Right lobe of liver (tissue), 6 donors: ENCODE measurements at places on chromosomes 4 and X. TPM values are rescaled to one million over a fixed set of nuclear protein-coding genes. Genes with fewer than 3 reads are reported as not detected.
A peak's percentile ranks its signal among the peaks of the same experiment; 100 is the strongest.

The BCORL1 gene
- total RNA-seq: 9.0 TPM

The CCNB3 gene
- total RNA-seq: 0.61 TPM

DNA sequence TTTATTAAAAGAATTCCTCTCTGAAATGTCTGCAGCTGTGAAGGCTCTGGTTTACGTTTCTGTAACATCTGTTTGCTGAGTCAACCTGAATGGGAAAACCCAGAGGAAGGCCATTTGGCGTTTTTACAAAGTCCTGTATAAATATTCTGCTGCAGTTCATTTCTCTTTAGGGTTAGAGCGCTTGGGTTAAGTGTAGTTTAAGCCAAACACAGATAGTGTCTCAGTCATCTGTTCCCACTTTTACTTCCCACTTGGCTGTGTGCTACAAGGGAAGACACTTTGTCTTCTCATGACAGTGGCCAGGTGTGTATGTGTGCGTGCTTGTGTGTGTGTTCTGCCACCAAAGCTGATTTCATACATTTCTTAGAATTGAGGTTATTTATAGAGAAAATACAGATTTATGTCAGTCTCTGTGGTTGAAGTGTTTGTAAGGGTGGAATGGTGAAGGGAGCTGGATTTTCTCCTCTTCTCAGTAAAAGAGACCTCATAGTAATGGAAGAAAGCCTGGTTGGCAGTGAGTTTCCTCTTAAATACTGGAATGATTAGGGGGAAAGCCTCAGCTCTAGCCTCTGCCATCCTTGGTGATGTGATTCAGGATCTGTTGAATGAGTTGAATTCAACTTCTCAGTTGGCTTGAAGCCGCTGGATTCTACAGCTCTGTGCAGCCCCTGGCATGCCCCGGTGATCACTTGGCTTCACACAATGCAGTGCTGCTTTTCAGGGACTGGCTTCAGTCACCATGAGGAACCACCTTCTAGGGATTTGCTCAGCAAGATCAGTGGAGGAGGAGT, 50.6 kb downstream of the JADE1 start:
- no peak for DNase-seq
- peaks cover 65% of the 10 kb centered on the region for H3K36me3 ChIP-seq
- no peaks in the 10 kb centered on the region for H3K4me1 ChIP-seq
- H3K27me3 ChIP-seq: no peaks in the 10 kb centered on the region

DNA sequence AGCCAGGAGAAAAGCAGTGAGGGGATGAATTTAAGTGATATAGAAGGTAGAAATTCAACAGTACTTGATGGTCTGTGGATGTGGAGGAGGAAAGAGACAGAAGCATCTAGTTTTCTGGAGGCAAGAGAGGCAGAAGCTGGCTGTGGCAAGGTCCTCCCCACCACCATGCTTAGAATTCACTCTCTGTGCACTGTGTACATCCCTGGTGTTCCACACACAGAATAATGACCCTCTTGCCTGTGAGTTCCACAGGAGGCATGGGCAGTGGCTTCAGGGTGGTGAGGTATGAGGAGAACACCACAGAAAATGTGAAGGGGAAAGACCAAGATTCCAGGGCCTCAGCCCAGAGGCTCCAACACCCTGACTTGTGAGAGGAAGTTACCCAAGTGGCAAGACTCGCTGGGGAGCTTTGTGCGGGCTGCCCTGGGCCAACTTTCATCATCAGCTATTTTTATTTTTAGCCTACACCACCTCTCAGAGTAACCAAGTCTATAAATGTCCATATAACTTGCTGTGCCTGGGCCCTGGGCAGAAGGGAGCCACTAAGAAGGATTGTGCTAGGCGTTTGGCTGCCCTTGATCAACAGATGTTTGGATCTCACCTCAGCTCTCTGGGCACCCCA, 7.8 kb upstream of the INTS6L start:
- no peak overlapping the region for H3K4me3 ChIP-seq
- no peak overlapping the region for H3K27ac ChIP-seq
- DNase-seq: no peak
- H3K27me3 ChIP-seq: no peaks in the 10 kb centered on the region

DNA sequence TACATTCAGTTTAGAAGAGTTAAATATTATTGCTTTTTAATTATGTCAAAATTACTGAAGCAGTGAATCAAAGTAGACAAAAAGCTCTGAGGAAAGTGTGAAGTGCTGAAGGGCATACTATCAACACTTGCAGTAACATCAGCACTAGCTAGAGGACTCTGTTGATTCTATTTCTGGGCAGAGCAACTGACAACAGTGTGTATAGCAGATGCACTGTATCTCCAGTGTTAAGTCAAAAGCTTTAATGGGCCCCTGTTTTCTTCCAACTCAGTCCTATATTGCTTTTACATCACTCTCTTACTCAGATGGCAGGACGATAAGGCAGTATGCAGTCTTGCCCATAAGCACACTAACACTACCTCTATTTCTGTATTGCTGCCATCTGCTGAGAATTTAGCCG, 435.2 kb upstream of the AMOT start:
- H3K27me3 ChIP-seq: no peaks in the 10 kb centered on the region
- no peak overlapping the region for H3K4me3 ChIP-seq
- DNase-seq: no peak
- no peaks in the 10 kb centered on the region for H3K36me3 ChIP-seq

DNA sequence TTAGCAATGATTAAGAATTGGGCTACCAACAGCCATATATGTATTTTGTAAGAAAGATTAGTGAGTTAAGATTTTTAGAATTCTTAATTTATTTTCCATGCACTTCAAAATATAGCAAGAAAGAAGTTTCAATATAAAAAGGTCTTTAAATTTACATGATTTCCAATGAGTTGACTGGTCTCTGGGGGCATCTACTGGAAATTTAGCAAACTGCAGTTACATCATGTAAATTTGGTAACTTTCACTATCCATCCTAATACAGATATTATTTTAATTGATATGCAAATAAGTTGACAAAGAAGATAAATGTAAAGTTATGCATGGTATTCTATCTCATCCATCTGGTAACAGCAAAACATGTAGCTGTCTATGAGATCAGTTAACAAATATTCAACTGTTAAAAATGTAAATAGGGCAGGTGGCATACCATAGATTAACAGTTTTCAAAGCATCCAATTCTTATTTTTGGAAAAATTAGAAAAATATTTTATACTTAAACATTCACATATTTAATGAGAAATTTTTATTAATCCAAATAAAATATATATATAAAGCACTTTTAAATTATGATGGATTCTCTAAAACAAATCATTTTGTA, 29.1 kb downstream of the TTC29 start:
- no peaks in the 10 kb centered on the region for H3K4me1 ChIP-seq
- no peak for DNase-seq
- no peak overlapping the region for H3K4me3 ChIP-seq
- H3K36me3 ChIP-seq: no peaks in the 10 kb centered on the region
- H3K27ac ChIP-seq: no peak overlapping the region
- H3K27me3 ChIP-seq: no peaks in the 10 kb centered on the region

- H3K4me3 ChIP-seq: no peak overlapping the region
- no peak for DNase-seq
- no peaks in the 10 kb centered on the region for H3K36me3 ChIP-seq
- H3K27me3 ChIP-seq: no peaks in the 10 kb centered on the region
- H3K4me1 ChIP-seq: no peaks in the 10 kb centered on the region
- H3K27ac ChIP-seq: no peak overlapping the region
Observed at GRCh38 chr4:148345509-148345908, 96.7 kb downstream of the NR3C2 start.

- no peak within 1 kb of the TSS for H3K4me3 ChIP-seq
- no peak for DNase-seq
- no peaks in the 10 kb centered on the region for H3K27me3 ChIP-seq
- no peaks in the 10 kb centered on the region for H3K36me3 ChIP-seq
- no peak within 1 kb of the TSS for H3K27ac ChIP-seq
- no peaks in the 10 kb centered on the region for H3K4me1 ChIP-seq
Observed at GRCh38 chrX:1212532-1212931, at the start of gene CRLF2. TSS of gene CRLF2 (minus strand) at chrX:1212649. CDS start at chrX:1212634, 15 bp downstream.

DNA sequence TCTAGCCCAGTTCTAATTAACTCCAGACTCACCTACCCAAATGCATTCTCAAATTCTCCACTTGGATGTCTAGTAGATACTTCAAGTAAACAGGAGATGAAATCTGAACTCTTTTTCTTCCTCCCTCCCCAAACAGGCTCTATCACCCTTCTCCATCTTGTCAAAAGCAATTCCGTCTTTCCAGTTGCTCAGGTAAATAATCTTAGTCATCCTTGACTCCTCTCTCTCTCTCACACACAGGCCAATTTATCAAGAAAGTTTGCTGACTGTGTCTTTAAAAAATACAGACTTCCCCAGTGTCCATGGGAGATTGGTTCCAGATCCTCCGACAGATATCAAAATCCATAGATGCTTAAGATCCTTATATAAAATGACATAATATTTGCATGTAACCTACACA, 12.9 kb downstream of the TXK start:
- H3K4me3 ChIP-seq: no peak overlapping the region
- H3K4me1 ChIP-seq: no peaks in the 10 kb centered on the region
- no peak for DNase-seq

- no peaks in the 10 kb centered on the region for H3K27me3 ChIP-seq
- no peak overlapping the region for H3K4me3 ChIP-seq
- DNase-seq: peak; percentile 58
- H3K27ac ChIP-seq: peak overlapping the region; percentile 40
- peaks cover 10% of the 10 kb centered on the region for H3K36me3 ChIP-seq
- peaks cover 36% of the 10 kb centered on the region for H3K4me1 ChIP-seq
Observed at GRCh38 chr4:38948551-38948950, 80.9 kb downstream of the FAM114A1 start.

DNA sequence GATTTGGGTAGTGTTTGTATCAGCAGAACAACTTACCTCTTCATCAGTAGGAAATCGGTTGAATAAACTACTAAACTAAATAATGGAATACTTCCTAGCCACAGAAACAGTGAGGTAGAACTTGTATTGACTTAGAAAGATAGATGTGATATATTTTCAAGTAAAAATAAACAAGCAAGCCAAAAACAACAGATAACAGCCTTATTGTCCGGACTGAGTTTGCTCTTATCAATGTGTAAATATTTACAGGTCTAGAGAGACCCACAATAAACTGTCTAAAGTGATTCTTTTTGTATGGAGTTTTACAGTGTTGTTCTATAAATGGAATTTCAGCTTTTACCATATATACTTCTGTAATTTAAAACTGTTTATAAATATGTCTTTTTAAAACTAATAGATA, 721.8 kb downstream of the ADGRL3 start:
- H3K4me3 ChIP-seq: no peak overlapping the region
- no peaks in the 10 kb centered on the region for H3K27me3 ChIP-seq
- no peak for DNase-seq
- H3K36me3 ChIP-seq: no peaks in the 10 kb centered on the region
- H3K27ac ChIP-seq: no peak overlapping the region

DNA sequence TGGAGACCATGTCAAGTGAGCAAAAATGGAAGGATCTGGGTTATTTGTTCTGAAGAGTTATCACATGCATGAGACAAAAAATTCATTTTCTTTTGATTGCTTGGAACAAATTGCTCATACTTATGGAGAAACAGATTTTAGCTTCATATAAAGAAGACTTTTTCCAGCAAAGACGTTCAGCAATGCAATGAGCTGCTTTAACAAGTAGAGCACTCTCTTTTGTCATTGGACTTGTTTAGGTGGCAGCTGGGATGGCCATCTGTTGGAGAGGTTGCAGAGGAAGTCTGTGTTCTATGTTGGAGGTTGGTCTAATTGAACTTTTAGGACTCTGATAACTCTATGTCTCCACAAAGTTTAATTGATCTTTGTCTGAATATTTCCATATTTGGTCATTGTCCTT, 19.9 kb upstream of the CEP135 start:
- H3K4me3 ChIP-seq: no peak overlapping the region
- H3K27me3 ChIP-seq: no peaks in the 10 kb centered on the region
- H3K36me3 ChIP-seq: no peaks in the 10 kb centered on the region
- no peaks in the 10 kb centered on the region for H3K4me1 ChIP-seq

DNA sequence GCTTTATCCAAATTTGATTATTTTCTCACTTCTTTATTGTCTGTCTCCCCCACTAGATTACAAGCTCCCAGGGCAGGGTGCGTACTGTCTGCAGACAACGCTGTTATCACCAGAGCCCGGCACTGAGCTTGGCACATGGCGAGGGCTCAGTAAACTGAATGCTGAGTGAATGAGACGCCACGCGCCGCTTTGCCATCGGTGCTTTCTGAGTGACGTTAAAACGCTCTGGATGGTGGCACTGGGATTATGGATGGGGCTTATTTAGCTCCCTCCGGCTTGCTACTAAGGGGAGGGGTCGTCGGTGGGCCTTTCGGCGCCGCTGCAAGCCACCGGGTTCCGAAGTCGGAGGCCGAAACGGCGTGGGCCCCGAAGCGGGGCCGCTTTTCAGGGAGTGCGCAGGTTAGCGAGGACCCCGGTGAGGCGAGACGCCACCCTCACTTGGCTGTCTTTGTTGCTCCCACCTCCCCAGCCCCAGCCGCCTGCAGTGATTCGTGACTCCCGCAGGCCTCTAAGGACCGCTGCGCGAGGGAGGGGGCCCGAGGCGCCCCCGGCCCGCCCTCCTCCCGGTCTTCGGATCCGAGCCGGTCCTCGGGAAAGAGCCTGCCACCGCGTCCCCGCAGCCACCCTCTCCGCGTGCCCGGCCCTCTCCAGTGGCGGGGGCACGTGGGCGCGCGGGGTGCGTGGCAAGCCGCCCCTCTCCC, 569 bp upstream of the FHL1 start:
- H3K4me3 ChIP-seq: peak overlapping the region; percentile 38
- H3K27me3 ChIP-seq: no peaks in the 10 kb centered on the region
- no peaks in the 10 kb centered on the region for H3K4me1 ChIP-seq
- DNase-seq: peak; percentile 51
- H3K36me3 ChIP-seq: no peaks in the 10 kb centered on the region

DNA sequence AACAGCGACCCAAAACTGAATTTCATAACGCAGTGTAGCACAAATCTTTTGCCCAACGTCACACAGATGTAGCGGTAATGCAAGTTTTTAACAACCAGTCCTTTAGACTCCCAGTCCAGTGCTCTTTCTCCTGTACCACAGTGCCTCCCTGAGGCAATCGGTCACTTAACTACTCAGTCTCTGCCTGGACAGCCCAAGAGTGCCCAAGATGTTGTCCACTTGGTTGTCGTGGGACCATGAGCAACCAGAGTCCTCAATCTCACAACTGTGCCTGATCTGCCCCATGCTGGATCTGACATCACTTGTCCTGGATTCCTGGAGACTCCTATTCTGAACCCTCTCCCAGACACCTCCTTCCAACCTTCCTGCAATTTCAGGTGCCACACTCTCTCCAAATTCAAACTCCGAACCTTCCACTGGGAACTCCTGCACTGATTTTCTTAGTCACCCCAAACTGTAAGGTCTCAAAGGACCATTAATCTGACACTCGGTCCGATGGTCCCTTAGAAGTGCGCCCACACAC, 702 bp downstream of the MMGT1 start:
- H3K27me3 ChIP-seq: no peaks in the 10 kb centered on the region
- H3K27ac ChIP-seq: peak overlapping the region; percentile 84
- H3K36me3 ChIP-seq: no peaks in the 10 kb centered on the region
- peaks cover 8% of the 10 kb centered on the region for H3K4me1 ChIP-seq
